ENCODE measurements at places on chromosomes 3 and 15.

- DNase-seq, result no peak
These were observed 40.6 kb downstream of the ARHGEF26 start for GRCh38 chr3:154161806-154162205.

GRCh38 chr15:50304836-50305235 is 39.3 kb upstream of the HDC start:
- DNase-seq, result no peak

- no peak for DNase-seq
These were observed 543.3 kb upstream of the UBE2E2 start for GRCh38 chr3:22659651-22660475.

DNA sequence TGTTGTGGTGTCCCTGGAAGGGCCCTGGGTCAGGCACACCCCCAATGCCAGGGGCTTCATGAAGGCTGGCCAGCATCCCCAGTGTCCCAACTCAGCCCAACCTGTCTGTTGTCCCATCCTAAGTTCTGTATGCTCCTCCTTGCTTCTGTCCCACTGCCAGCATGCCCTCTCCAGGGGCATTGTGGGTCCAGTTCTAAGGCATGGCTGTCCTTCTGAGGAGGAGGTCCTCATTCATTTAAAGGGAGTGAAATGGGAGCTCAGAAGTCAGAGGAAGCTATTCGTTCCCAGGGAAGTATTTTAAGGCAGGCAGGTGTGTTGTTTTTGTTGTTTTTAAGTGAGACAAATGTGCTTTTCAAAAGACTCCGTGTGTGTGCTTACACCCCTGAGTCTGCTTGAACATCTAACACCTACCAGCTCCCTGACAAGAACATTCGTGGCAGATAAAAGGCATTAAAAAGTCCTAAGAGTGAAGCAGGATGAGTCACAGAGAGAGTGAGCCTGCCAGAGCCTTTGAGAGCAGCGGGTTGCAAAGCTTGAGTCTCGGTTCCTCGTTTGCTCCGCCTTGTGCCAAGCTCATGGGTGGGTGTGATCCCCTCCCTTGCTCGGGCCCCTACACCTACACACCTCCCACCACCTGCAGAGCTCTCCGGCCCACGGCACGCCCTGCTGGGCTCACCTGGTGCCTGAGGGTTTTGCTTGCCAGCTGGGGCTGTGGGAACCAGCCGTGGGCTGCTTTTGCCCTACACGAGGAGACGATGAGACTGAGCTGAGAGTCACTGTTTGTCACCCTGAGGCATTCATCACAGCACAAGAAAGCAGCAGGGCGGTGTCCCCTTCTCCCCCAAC is 183.4 kb upstream of the TOPAZ1 start:
- DNase-seq, result peak; percentile 70

GRCh38 chr3:13500133-13500885 is 20.2 kb downstream of the HDAC11 start:
- peak; percentile 53 for DNase-seq

GRCh38 chr3:67819447-67819846 is 165.0 kb upstream of the SUCLG2 start:
- DNase-seq, result no peak

- no peak for DNase-seq
These were observed 563.4 kb upstream of the TGFBR2 start for GRCh38 chr3:30042916-30043555.

GRCh38 chr3:130758624-130759369 is 12.2 kb upstream of the PIK3R4 start:
- peak; percentile 37 for DNase-seq

GRCh38 chr3:133443649-133444422 is 44.0 kb downstream of the BFSP2 start:
- no peak for DNase-seq

- DNase-seq, result no peak
These were observed 121.4 kb upstream of the BFSP2 start for GRCh38 chr3:133278260-133279043.

GRCh38 chr3:48859206-48859605 is 11.5 kb upstream of the PRKAR2A start:
- no peak for DNase-seq

DNA sequence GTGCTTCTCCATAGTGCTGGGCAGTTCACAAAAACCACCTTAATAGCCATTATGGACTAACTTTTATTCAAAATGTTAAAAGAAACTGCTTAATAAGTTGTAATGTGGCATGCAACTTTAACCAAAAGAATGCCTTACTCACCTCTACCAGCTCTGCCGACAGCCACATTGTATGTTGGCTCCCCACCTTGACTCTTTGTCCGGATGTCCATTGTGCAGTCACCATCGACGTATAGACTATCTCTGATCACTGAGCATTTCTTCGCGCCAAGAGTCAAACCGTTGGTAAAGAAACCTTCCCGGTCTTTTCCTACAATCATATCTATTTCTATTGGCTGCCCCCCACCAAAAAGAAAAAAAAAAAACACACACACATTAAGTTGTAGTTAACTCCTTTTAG is 2.5 kb downstream of the PFN2 start:
- no peak for DNase-seq

DNA sequence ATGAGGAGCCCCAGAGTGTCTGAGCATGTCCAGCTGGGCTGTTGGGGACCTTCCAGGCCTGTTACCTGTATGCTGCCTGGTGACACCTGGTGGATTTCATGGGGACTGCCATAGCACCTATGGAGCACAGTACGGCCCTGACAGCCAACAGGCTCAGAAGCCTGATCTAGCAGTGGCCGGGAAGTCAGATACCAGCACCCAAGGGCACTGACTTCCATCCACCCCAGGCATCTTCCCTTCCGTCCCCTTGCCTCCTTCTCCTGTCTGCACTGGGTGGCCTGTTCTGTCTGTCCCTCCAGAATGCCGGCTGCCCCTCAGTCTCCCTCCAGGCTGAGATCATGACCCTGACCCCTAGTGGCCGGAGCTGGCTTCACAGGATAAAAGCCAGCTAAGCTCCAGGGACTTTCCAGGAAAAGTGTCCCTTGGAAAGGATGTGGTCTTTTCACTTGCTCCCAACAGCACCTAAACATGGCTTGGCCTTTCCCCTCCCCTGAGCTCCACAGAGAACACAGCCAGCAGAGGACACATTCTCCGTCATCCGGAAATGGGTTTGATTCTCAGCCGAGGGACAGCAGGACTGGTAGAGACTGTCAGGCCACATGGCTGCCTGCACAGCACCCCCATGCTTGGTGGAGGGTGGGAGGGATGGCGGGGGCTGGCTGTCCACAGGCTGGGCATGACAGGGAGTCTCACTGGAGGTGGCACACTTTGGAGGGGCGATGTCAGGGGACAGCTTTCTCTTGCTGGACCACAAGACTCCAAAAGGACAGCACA is 9.5 kb downstream of the RPS17 start:
- peak; percentile 71 for DNase-seq

- no peak for DNase-seq
These were observed 17.5 kb downstream of the CHRM5 start for GRCh38 chr15:33985751-33986150.

DNA sequence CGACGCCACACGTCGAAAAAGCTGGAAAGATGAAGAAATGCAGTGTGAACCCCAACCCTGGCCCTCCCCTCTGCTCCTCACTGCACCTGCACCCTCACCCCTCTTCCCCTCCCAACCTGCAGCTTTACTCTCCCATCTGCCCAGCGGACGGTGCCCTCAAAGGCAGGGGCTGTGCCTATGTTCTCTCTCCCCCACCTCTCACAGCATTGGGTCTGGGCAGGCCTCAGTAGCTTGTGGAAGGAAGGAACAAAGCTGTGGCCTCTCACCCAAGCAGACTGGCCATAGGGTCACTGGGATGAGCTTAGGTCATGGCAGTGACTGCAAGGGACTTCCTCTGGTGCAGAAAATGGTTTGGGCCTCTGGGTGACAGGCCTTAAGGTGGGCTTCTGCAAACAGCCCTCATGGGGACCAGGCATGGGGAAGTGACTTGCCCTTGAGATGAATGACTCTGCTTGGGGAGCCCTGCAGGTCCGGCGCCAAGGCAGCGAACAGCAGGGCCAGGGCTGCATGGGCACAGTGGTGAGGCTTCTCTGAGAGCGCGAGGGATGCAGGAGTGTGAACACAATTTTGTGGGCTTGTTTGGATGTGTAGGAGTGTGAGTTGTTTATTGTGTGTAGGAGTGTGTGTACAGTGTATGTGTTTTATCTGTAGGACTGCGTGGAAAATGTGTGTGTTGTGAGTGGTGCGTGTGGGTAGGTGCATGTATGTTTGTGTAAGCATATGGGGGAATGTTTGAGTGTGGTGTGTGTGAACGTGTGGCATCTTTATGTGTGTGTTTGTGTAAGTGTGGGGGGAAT is 29.2 kb downstream of the SRPRB start:
- DNase-seq, result no peak

DNA sequence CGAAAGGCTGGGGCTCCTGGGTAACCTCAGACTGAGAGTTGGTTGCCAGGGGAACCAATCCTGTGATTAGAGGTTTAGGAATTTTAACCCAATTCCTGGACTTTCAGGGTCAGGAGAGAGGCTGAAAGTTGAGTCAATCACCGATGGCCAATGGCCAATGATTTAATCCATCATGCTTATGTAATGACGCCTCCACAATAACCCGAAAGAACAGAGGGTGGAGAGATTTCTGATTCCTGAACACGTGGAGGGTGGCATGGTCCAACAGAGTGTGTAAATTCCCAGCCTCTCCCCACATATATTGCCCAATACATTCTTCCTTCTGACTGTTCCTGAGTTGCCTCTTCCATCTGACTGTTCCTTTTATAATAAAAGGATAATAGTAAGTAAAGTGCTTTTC is 137.2 kb upstream of the CBLB start:
- no peak for DNase-seq

- DNase-seq, result peak; percentile 22
These were observed 70.9 kb downstream of the DCUN1D1 start for GRCh38 chr3:182909318-182910040.

GRCh38 chr3:160538895-160539294 is 26.5 kb downstream of the KPNA4 start:
- no peak for DNase-seq

DNA sequence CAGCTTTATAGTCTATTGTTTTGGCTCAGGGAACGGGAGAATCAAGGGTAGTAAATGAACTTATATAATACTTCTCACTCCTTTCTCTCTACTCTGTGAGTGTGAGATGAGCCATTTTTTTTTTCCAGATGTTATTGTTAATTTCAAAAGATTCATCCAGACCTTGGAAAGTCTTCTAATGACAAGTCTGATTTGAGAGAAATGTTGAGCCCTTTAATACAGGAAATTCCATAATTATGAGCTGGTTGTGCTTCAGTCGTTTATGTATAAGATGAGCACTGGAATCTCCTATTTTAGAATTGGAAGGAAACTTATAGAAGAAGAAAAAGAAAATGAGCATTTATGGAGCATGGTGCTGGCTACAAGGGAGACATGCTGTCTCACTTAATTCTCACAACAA is 92.0 kb downstream of the FBN1 start:
- DNase-seq, result no peak

- DNase-seq, result peak; percentile 95
These were observed at the start of gene RUVBL1 for GRCh38 chr3:128123538-128124368. Gene RUVBL1 (minus strand): TSS chr3:128123812. CDS start chr3:128123724, 88 bp downstream.

- DNase-seq, result peak; percentile 71
These were observed 2.0 kb downstream of the SNRK start for GRCh38 chr3:43288366-43288765.

DNA sequence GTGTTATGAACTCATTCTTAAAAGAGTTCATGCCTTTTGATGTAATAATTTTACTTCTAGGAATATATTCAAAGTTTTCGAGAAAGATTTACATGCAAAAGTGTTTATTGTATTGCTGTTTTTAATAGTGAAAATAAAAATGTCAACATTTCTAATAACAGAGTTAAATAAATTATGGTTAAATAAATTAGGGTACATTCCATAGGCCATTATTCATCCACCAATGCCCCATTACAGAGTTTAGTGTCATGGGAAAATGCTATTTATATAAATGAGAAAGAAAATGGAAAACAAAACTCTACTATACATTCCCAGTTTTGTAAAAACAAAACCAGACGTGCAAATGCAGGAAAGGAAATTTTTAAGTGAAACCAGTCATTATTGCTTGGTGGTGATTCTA is 538.1 kb upstream of the TBL1XR1 start:
- DNase-seq, result no peak

GRCh38 chr3:46881596-46882376 is 4.3 kb downstream of the PTH1R start:
- no peak for DNase-seq

- DNase-seq, result no peak
These were observed 104.8 kb downstream of the FBN1 start for GRCh38 chr15:48540756-48541155.

DNA sequence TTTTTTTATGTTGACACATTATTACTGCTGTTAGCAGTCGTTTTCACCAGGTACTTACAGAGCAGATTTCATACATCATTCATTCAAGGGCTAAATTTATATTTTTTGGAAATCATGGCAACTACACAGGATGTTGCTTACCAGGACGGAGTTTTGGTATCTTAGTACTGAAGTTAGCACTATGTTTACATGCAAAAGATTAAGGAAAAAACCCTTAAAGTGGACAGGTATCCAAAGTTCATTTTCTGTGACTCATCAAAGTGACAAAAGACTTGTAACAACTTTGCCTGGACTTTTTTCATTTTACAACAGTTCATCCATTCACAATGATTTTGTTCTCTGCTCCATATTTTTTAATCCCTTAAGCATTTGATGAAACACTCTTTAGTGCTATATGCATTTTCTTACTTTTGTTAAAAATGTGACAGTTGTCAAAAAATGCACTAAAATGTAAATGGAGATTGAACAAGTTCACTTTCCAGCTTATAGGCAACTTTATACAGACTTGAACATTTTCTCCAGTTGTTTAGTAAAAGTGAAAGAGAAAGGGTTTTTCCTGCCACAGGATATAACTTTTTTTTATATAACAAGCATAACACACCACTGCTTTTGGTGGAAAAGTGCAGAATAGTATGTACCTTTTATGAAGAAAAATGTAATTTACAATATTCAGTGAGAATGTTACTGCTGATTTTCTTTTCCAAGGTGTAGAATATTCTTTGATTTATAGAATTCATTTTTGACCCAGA is 104.1 kb downstream of the STT3B start:
- DNase-seq, result no peak

DNA sequence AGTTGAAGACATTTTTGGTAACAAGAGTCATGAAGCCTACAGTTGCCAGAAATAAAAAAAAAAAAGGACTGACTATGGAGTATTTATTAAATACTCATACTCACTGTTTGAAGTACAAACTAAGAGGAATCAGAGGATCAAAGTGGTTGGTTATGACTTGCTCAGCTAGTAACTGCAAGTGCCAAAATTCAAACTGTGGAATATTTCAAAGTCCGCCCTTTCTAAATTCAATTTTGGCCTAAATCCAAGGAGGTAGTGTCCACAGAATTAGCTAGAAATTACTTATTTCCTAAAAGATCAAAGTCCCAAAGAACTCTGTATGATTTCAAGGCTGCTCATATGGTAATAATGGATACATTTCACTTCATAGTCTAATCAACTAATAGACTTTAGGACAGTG is 274.5 kb downstream of the ZBTB20 start:
- no peak for DNase-seq

DNA sequence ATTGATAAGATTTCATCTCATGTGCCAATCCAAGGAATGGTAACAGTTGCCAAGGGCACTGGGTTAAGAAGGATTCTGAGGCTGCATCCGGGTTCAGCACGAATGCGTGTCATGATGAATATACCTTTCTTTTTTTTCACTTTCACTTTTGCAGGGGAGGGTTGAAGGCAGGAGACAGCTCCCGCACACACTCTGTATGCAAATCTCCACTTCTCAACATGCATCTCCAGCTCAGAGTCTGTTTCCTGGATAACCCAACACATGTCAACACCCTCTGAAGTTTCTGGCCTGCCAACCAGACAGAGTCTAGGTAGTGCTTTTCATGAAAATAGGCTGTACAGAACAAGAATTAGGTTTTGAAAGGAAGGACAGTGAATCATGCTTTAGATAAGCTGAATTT is 21.6 kb downstream of the B4GALT4 start:
- peak; percentile 39 for DNase-seq

All from GM20000 (cell line).